Activated CD4-positive, CD25-positive, alpha-beta regulatory T cell treated with anti-CD3 and anti-CD28 coated beads, Interleukin-2, amount 50 U/mL, for 72 hours (primary cell): ENCODE measurements at places on chromosomes 11 and 22.

DNA sequence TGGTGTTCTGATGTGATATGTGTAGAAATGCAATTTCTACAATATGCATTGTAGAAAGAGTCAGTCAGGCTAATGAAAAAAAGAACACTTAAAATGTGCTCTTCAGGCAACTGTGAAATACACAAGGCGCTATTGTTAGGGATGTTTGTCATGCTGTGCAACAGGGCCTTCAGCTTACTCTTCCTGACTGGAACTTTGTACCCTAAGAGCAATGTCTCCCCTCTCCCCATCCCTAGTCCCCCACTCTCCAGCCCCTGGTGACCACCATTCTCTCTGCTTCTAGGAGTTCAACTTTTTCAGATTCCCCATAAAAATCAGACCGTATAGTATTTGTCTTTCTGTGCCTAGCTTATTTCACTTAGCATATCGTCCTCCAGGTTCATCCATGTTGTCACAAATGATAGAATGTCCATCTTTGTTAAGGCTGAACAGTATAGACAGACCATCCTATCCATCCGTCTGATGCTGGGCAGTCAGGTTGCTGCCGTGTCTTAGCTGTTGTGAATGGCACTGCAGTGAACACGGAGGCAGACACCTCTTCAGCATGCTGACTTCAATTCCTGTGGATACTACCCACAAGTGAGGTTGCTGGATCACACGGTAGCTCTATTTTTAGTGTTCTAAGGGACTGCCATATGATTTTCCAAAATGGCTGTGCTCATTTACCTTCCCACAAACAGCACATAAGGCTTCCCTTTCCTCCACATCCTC is 10.7 kb downstream of the NDUFV1 start:
- no peak for DNase-seq

- DNase-seq, result no peak
Measured at GRCh38 chr11:15969281-15969680, 387.1 kb downstream of the SOX6 start.

GRCh38 chr11:373716-374551 is 4.6 kb downstream of the B4GALNT4 start:
- DNase-seq, result no peak

- DNase-seq, result no peak
Measured at GRCh38 chr11:24391167-24391566, 105.7 kb upstream of the LUZP2 start.

DNA sequence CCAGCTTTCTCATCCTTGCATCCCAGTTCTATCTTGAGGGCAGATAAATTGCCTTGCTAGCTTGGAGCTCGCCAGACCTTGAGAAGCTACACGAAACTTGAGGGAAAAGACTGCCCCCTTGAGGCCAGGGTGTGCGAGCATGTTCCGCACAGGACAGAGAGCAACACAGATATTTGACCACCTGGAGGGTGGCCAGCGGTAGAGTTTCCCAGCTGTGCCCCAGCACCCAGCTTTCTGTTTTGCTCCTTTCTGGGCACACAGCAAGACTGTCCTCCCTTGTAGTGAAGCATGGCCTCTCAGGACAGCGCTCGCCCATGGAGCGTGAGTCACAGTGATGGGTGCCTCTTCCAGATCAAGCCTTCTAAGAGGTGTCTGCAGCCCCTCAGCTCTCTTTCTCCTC is 23.5 kb downstream of the SPATA19 start:
- DNase-seq, result no peak

DNA sequence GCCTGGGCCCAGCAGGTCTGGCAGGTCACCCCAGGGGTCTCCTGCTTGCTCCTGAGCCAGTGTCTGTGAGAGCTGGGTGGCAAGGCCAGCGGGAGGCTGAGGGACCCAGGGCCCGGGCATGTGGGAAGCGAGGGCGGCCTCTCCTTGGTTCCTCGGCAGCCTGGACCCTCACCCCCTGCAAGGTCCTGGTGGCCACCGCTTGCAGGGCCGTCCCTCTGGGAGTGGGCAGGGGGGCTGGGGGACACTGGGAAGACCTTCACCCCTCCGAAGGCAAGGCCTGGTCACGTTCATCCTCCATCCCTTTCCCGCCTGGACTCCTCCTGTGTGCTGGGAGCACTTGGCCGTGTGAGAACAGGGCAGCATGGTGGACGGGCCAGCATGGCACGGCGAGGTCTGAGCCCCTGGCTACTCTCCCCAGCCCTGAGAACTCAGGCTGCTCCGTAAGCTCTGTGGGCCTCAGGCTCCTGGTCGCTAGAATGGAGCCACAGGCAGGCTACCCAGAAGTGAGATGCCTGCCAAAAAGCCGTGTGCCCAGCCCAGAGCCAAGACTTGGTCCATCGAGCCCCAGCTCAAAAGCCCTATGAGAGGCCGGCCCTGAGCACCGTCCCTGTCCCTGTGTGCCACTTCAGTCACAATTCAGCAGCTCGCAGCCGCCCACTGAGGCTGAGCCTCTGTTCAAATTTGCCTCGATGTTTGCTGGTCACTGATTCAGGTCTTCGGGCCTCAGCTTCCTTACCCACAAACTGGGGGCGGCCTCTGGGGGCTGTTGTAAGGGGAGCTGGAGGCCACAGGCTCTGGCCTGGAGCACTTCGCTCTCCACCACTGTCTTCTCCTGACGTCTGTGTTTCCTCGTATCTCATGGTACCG is 45.0 kb downstream of the IGLL1 start:
- DNase-seq, result no peak

DNA sequence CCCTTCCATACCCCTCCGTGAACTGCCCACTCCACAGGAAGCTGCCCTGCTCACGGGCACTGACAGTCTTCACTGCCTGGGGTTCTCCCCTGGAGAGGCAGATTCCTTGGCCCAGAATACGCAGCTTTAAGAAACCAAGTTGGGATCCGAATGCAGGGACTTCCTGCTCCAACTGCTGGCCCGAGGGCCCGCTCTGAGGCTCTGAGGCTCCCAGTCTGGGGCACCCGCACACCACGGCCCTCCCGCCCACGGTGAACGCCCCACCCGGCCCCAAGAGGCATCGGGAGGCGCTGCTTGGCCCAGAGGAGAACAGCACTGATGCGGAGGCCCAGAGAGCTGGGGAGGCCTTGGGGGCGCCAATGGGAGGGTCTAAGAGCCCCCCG is 42.3 kb downstream of the IGF2 start:
- DNase-seq, result peak; percentile 23

DNA sequence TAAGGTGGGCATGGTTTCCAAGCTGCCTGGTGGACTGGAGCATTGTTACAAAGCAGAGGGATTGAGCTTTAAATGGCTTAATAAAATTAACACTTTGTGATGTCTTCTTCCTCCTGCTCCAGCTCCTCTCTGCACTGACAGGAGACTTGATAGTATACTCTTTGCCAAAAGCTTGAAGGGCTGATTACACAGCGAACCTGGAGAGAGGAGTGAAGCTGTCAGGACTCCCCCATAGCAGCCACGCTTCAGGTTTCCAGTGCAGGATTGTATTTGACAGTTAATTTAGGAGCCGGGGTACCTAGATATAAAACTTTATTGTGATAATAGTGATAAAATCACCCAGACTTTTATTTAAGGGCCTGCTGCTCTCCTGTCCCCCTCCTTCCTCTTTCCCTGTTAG is 50.0 kb downstream of the TRIM44 start:
- no peak for DNase-seq

- no peak for DNase-seq
Measured at GRCh38 chr22:42331014-42331413, 60.6 kb upstream of the TCF20 start.

- no peak for DNase-seq
Measured at GRCh38 chr22:45261407-45262088, 20.9 kb upstream of the KIAA0930 start.

GRCh38 chr11:35711173-35711910 is 48.8 kb downstream of the TRIM44 start:
- DNase-seq, result no peak

GRCh38 chr22:36032611-36033010 is 4.0 kb upstream of the RBFOX2 start:
- DNase-seq, result no peak

DNA sequence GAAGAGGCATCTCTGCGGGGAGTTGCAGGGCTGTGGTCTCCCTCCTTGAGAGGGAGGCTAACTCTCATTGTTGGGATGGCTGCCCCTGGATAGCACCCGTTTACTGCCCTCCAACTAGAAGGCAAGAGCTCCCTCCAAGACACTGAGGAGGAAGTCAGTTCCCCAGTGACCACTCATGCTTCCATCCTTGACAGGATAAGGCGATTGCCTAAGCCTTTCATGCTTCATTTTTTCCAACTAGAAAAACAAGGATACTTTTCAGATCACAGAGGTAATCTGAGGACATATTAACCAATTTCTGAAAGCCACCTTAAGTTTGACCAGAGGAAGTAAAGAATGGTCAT is 186.6 kb downstream of the MAML2 start:
- no peak for DNase-seq

DNA sequence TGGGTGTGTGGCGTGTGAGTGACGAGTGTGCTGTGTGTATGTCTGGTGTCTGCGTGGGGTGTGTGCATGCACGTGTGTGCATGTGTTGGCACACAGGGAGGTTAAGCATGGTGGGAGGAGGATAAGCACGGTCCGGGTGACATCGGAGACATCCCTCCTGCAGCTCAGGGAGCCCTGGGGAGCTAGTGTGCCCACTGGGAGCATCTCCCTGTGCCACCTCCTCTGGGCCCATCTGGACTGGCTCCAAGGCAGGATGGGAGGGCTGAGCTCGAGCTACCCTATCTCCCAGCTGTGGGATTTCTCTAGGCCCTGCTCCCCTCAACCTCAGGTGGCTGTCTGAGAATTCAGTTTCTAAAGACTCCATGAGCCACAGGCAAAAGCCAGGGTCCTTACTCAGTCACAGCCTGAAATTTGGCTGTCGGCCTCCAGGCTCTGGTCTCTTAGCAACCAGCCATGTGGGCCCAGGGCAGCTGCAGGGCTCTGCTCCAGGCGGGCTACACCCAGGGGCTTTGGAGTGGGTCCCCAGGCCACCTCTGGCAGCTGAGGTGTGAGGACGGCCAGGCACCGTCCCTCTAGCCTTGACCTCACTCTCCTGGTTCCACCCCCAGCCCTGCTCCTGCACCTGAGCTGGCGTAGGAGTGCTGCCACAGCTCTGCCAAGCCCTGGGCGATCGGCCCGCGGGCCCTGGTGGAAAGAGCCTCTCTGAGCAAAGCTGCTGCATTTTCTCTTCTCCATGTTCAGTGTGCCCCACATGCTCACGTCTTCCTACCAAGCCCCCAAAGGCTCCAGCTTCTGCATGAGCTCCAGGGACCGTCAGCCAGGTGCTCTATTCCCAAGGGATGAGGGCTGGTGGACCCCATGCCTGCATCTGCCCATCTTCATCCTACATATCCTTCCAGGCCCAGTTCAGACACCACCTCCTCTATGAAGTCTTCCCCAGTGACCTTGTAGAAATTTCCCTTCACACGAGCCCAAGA is 39.7 kb downstream of the RTL6 start:
- no peak for DNase-seq

GRCh38 chr11:46414879-46415278 is 23.3 kb upstream of the CHRM4 start:
- DNase-seq, result no peak

GRCh38 chr22:41240377-41241132 is at the start of gene CHADL:
Gene CHADL, minus strand, starts transcription at chr22:41240931. Its CDS starts 50 bp downstream, at chr22:41240881.
- DNase-seq, result no peak

DNA sequence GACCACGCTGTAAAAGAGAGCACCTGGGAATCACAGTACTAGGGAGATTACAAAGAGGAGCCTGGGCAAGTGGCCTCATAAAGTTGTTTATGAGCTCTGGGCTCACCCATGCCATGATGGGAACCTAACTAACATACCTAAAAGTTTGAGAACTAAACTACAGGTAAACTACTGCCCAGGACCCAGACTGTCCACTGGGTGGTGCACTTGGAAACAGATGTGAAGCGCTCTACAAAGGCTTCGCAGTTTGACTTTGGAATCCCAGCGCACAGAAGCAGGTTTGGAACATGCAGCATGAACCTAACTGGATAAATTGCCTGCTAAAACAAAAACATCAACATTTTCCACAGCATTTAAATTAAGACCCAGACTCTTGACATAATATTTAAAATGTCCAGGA is 418.6 kb downstream of the FAM181B start:
- no peak for DNase-seq

GRCh38 chr11:10107497-10107896 is 186.5 kb downstream of the SBF2 start:
- DNase-seq, result no peak
